ENCODE measurements at places on chromosomes 11 and 22. TPM values are rescaled to one million over a fixed set of nuclear protein-coding genes. Genes with fewer than 3 reads are reported as not detected.

Gene CCDC15
- total RNA-seq: 3.5 TPM

Gene MYOD1
- 11.8 TPM for total RNA-seq

Gene H19
- 6,968 TPM for total RNA-seq

Gene CST6
- not detected for total RNA-seq

Gene RASD2
- total RNA-seq: 1.2 TPM

Gene IGLL1
- total RNA-seq: 3.7 TPM

Gene NDUFV1
- total RNA-seq: 205 TPM

Gene MYBPC3
- total RNA-seq: 0.23 TPM

Gene TUG1
- 118 TPM for total RNA-seq
